ENCODE measurements at places on chromosomes 16 and 17. TPM values are rescaled to one million over a fixed set of nuclear protein-coding genes. Genes with fewer than 3 reads are reported as not detected.

Gene TIGD7
- 11.0 TPM for total RNA-seq

Gene CMTM2
- total RNA-seq = 0.35 TPM

Gene CARD14
- 0.27 TPM for total RNA-seq

Gene CLDN9
- total RNA-seq = 0.40 TPM

Gene OR1A1
- not detected for total RNA-seq

Gene ZSCAN10
- total RNA-seq = 0.13 TPM

Gene CCL1
- total RNA-seq = not detected

Gene C17orf113
- 1.5 TPM for total RNA-seq

Gene IGSF6
- 2.5 TPM for total RNA-seq

Gene GAST
- not detected for total RNA-seq

Gene HOXB2
- total RNA-seq = 2.7 TPM

Gene MFSD6L
- 0.27 TPM for total RNA-seq

Gene PIGQ
- 12.2 TPM for total RNA-seq

Gene RGS11
- total RNA-seq = 1.2 TPM

Gene C17orf100
- total RNA-seq = 0.98 TPM

Gene WSCD1
- 36.8 TPM for total RNA-seq

Gene MT1A
- total RNA-seq = 0.58 TPM

Gene ALDH3A1
- total RNA-seq = 0.18 TPM

Gene CES3
- total RNA-seq = 0.22 TPM

Gene ADAMTS18
- total RNA-seq = 0.71 TPM

Gene ABAT
- 9.9 TPM for total RNA-seq

Gene ZG16
- not detected for total RNA-seq
